ENCODE measurements at places on chromosomes 5 and 9.

DNA sequence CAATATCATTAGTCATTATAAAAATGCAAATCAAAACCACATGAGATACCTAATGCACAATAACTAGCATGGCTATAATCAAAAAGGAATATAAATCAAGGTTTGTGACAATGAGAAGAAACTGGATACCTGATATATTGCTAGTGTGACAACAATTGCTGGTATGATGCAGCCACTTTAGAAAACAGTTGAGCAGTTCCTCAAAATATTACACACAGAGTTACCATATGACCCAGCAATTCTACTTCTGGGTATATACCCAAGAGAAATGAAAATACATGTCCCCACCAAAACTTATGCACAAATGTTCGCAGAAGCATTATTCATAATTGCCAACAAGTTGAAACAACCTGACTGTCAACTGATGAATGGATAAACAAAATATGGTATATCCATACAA, 339.7 kb upstream of the POU5F2 start:
- no peak for DNase-seq

DNA sequence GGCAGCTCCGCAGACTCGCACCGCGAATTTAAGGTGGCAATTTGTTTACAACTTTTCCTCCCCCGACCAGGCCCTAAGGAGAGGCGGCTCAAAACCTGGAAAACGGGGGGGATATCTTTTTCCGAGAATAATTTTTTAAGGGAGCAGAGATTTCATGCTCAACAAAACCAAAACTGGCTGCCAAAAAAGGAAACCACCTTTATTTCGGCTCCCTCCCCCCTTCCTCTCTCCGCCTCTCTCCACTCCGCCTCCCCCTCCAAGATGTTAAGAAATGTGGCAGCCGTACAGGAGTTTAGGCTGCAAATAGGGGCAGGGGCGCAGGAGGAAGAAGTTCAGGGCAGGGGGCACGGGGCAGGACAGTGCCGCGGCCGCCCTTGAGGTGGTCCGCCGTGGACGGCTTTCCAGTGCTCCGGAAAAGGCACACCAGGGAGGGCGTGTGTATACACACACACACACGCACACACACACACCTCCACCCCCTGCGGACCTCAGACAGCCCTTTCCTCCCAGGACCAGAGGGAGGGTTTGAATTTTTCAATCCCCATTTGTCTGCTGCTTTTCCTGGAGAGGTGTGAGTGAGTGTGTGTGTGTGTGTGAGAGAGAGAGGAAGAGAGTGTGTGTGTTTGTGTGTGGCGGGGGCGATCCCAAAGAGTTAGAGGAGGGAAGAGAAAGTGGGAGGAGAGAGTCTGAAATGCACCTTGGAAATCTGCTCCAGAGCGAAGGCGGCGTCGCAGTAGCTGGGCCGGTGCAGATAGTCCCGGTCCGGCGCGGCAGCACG, 9.1 kb downstream of the PTCH1 start:
- DNase-seq, result peak; percentile 79

GRCh38 chr5:107968998-107969397, 298.3 kb upstream of the EFNA5 start:
- no peak for DNase-seq

GRCh38 chr9:38227656-38228055, 158.6 kb upstream of the SHB start:
- DNase-seq, result no peak

- DNase-seq, result no peak
These were observed 497.8 kb upstream of the SEMA6A start for GRCh38 chr5:117072439-117072838.
